ENCODE measurements at places on chromosomes 11 and 22.

DNA sequence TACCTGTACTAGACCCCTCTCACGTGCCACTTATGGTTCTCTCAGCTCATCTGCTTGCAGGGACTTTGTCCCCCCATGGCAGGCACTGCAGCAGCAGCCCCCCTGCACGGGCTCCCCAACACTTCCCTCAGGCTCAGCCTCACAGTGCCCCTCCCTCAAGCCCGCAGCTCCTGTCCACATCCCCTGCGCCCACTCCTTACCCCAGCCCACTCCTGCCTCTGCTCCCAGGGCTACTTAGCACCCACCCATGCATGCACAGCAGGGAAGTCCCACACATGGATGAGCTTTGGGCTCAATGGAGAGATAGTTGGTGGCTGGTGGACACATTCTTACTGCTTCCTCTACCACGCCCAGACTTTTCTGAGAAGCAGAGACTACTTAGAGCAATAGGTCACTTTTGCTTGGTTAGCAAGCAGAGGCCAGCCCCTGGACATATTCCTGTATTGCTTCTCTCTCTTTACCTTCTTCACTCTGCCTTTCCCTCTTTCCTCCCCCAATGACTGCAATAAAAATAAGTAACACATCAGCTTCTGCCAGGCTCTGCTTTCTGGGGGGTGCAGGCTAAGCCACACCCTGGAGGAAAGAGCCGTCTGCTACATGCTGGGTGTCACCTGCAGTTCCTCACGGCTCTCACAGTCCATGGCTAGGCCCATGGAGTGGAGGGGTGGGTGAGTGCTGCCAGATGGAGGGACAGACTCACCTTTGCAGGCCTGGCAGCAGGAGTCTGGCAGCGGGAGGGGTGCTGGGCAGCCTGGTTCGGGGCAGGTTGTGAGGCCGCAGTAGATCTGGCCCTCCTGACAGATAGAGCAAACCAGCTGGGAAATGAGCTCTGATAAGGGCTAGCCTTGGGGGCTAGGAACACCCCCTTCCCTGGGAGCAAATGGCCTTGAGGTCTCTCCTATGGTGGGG lies 23.4 kb downstream of the CHRDL2 start:
- no peak for DNase-seq

DNA sequence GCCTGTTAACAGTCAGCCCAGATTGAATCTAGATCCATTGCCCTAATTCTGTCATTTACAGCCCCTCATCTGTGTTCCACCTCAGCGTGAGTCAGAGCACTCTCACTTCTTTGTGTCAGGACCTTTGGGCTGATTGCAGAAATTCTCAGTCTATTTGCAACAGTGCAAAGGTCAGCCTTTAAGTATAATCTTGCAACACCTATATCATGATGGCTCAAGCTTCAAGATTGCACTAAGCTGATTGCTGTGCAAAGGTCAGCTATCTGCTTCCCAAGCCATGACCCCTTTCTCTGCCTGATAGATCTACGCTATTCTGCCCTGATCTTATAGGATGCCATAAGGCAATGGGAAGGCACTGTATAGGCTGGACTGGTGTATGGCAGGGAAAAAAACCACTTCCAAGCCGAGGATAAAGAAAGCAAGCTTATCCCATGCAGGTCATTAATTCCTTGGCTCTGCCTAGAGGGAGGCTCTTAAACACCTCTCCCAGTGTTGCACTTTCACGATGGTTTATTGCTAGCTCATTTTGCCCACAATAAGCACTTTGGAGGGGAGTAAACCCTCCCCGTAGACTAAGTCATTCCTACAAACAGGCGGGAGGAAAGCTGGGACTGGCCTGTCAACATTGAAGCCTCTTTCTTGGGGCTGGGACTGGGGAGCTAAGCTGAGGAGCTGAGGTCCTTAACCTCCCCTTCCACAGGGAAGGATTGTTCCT lies 100.6 kb downstream of the RRAS2 start:
- DNase-seq = no peak

GRCh38 chr11:100631316-100631715 lies 55.8 kb upstream of the ARHGAP42 start:
- no peak for DNase-seq

DNA sequence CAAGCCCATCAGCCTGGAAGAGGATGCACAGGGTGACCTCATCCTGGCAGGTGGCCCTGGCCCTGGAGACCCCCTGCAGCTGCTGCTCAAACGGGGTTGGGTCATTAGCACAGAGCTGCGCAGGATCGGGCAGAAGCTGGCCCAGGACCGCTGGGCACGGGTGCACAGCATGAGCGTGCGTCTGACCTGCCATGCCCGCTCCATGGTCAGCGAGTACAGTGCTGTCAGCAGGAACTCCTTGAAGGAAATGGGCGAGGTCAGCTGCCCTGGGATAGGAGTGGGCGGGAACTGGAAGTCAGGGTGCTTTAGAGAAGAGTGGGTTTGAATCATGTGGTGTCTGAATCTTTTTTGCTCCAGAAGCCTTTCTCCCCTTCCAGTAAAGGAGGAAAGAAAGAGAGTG lies 61.1 kb downstream of the INSC start:
- DNase-seq = no peak

DNA sequence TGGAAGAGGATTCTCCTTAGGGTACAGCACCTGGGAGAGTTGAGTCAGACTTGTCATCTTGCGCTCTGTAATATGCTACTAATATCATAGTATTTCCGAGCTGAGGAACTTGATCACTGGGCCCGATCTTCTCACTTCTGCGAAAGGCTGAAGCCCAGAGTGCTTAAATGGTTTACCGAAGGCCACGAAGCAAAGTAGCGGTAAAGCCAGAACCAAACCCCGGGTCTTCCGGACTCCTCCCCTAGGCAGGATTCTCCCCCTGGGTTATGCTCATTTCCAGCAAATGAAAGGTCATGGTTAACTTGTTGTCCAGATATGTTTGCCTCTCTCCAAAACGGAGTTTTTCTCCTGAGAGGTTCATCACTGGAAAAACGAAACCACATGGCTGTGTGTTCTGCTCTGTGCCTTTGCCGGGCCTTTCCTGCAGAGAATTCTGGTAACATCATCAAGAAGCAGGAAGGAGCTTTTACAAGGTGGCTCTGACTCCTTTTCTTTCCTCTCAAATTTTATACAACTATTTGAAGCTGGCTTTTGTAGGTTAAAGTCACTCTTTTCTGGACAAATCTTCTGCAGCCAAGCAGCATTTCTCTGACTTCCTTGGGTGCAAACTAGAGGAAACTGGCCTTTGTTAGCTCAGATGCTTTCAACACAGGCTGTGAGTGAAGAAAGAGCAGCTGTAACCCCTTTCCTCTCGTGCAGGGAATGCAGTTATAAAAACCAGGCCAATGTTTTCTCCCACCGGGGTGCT lies 35.5 kb downstream of the UBASH3B start:
- no peak for DNase-seq

DNA sequence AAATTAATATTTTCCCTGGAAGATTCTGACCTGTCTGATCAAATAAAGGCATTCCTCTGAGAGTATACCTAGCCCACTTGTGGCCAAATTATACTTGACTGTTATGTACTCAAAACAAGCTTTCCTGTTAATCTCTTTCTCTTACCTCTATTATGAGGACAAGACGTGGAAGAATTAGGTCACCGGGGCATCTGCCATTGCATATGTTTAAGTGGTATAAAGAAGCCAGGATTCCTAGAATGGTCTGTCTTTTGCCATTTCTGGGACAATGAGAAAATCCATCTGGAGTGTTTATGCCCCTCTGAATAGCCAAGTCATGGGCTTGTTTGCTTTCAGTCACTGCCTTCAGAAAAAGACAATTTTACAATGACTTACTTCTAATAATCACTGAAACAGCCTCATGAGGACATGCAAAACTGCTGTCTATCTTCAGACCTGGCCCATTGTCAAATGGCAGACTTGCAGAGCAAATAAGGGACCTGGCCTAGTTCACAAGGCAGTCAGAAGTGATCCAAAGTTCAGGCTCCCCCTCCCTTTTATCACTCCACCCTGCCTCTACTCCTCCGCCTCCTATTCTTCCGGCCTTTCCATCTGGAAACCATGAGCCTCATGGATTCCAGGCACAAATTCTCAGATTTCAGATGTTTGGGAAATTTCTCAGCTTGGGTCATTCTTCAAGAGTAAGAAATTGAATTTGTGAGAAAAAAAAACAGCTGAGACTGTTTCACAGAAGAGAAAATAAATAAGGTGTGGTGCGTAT lies 128.1 kb upstream of the LDLRAD3 start:
- DNase-seq = no peak

- no peak for DNase-seq
These were observed 737 bp upstream of the STIP1 start for GRCh38 chr11:64185175-64185692.

DNA sequence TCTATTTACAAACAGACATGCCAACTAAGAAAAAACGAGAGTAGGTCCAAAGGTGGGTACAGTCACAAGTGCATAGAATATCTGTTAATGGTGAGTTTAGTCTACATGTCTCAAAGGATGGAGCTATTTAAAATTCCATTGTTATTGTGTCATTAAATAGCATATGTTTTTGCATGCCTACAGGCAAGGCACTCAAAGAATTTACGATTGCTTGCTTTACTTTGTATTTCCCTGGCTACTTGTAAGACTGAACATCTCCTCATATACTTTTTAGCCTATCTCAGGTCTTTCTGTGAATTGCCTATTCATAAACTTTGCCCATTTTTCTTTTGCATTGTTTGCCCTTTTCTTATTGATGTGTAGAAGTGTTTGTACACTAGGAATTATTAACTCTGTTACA lies 39.7 kb downstream of the DEUP1 start:
- DNase-seq = no peak

GRCh38 chr11:128928400-128928799 lies 14.3 kb downstream of the TP53AIP1 start:
- DNase-seq = no peak

- DNase-seq = no peak
These were observed 9.4 kb downstream of the EHD1 start for GRCh38 chr11:64868904-64869570.

DNA sequence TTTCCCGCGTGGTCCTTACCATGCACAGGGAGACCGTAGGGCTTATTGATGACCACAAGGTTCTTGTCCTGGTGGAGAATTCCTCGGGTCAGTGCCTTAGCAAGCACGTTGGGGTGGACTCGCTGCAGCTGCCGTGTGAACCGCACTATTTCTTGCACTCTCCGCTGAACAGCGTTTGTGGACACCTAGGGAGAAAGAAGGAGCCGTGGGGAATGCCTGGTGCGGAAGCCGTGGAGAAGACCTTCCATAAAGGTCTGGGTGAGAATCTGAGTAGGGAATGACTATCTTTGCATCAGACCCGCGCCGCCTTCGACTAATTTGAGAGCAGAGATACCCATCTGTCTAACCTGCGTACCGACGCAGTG lies 597 bp downstream of the RPUSD4 start:
- DNase-seq = no peak

DNA sequence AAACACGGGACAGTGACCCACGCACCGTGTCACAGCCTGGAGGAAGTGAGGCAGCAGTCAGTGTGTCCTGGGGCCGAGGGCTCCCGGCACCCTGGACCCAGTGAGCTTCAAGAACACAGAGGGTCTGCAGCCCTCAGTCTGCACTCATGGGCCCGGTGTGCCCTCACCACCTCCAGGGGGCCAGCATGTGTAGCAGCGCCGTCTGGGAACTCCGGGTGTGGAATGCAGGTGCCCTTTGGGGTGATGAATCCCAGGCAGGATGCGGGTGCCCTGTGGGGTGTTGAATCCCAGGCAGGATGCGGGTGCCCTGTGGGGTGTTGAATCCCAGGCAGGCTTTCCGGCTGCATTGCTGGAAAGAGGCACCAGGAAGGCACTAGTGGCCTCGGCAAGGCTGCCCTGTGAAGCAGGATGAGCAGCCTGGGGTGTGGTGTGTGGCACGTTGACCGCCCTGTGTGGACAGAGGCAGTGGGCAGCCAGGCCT lies 1399.9 kb downstream of the BRD1 start:
- DNase-seq = no peak

- no peak for DNase-seq
These were observed 68.6 kb downstream of the ATXN10 start for GRCh38 chr22:45740236-45740635.

DNA sequence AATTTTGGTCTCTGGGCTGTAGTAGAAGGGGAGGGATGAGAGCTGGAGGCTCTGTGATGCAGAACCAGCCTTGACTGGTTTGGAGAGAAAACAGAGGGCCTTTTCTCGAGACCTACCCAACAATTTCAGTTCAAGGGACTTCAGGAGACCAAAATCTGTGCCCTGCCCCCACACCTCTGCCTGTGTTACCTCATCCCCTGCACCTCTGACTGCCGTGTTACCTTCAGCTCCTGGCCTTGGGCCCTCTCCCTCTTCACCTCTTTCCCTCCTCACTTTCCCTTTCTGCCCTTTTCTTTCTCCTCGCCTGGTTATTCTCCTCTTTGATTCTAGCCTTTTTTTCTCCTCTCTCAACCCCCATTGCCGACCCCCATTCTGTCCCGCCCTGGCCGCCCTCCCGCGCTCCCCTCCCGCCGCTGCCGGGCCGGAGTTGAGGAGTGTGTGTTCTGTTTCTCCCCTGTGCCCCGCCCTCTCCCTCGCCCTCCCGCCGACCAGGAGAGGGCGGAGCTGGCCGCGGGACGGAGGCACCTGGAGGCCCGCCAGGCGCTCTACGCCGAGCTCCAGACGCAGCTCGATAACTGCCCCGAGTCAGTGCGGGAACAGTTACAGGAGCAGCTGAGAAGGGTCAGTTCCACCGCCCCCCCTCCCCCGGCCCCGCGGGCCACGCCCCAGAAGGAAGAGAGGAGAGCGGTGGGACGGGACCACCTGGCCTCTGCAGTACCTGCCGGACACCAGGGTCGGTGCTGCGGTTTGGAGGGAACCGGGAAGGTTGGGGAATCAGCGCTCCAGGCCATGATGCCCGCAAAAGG lies 27.2 kb downstream of the PHLDB1 start:
- DNase-seq = no peak

DNA sequence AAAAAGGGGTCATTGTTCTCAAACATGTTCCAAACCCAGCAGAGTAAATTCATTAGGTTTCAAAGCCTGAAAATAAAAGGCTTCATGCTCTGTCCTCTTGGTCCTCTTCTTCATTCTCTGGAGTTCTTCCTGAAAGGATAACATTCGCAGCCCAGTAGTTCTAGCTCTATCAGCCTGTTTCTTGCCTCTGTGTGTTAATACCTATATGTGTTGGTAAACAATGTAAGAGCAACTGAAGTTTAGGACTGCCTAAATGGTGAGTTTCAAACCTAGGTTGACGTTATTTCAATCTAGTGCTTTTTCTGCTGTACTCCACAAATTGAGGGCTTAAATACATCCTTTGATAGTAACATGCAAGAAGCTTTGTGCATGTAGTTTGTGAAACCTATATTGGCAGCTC lies 9.4 kb downstream of the AASDHPPT start:
- no peak for DNase-seq

DNA sequence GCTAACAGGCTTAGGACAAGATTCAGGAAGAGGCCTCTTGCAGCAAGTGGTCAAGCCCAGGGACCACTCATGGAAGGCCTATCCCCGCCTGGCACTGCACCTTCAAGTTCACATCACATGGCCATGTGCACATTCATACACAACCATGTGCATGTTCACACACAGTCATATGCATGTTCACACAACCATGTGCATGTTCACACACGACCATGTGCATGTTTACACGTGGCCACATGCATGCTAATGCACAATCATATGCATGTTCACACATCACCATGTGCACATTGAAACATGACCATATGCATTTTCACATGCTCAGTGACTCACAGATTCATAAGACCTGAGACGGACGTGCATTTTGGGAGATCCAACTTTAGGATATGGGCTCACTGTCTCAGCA lies 28.7 kb upstream of the IL17RA start:
- no peak for DNase-seq

GRCh38 chr11:119347940-119348605 lies 1.6 kb upstream of the MFRP start:
- DNase-seq = no peak

GRCh38 chr11:115183830-115184229 lies 320.4 kb downstream of the CADM1 start:
- no peak for DNase-seq

- no peak for DNase-seq
These were observed 152.6 kb upstream of the B3GAT1 start for GRCh38 chr11:134564472-134565200.

- no peak for DNase-seq
These were observed 52.5 kb upstream of the VSTM5 start for GRCh38 chr11:93902921-93903320.
